ENCODE measurements at places on chromosomes 1 and 21.
A peak's percentile ranks its signal among the peaks of the same experiment; 100 is the strongest.

DNA sequence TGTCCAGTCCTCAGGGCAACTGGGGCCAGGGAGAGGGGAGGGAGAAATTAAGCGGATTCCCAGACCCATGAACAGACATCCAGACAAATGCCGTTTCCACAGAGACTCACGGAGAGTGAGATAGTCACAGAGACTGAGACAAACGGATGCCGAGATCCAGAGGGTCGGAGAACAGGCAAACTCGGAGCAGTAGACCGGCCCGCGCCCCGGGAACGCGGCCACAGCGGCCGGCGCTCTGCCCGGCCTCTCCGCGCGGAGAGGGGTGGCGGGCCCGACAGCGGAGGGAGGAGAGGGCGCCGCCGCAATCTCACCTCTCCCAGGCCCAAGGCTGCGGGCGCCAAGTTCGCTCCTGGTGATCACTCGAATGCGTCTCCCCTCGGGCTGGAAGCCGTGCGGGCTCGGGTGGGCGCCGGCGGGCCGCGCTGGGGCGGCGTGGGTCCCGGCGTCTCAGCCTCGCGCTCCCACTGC, 831 bp upstream of the FOXD2 start:
- peak; percentile 26 for DNase-seq

GRCh38 chr1:172089768-172090510, 248.6 kb downstream of the DNM3 start:
- peak; percentile 49 for DNase-seq

DNA sequence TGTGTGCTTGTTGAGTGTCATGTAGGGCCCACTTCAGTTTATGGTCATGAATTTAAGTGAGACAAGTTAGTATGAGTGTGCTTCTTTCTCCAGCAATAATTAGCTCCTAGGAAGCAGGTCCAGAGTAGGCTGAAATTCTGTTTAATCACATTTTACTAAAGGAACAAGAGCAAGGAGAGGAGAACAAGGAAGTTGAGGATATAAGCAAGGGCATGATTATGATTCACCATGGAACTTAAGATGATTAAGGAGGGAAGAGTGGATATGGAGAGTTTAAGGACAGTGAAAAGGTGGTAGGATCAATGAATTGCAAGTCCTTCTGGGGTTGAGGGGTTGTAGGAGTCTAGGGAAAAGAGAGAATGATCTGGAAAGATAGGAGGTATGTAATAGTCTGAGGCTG, 3.1 kb upstream of the DIPK1A start:
- no peak for DNase-seq

DNA sequence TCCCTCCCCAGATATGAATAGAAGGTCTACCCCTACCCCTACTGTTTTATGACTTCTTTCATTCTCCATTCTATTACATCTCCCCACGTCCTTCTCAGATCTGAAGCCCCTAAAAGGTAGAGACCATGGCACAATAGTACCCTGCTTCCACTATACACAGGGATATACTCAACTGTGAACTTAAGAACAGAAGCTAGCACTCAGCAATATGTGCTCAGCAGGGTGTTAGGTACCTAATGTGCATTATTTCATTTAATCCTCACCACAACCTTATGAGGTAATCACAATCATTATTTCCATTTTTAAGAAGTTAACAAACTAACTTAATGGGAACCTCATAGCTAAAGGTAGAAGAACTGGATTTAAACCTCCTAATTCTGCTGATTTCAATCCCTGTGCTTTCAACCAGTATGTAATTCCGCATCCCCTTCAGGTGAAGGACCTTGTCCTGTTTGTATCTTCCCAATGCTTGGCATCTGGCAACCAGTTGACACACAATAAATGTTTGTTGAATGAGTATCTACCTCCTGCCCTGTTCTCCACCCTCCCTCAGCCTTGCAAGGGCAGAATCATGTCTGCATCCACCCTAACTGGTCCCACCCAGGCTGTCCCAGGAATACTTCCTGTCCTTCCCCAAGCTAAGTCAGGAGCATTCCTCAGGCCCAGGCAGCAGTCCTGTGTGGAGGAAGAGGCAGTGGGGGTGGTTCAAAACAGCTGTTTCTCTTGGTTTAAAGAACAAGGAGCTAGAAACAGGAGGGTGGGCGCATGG, 6.5 kb downstream of the DENND2D start:
- DNase-seq: no peak

GRCh38 chr1:20184481-20184900, 1.4 kb upstream of the UBXN10 start:
- DNase-seq: no peak

DNA sequence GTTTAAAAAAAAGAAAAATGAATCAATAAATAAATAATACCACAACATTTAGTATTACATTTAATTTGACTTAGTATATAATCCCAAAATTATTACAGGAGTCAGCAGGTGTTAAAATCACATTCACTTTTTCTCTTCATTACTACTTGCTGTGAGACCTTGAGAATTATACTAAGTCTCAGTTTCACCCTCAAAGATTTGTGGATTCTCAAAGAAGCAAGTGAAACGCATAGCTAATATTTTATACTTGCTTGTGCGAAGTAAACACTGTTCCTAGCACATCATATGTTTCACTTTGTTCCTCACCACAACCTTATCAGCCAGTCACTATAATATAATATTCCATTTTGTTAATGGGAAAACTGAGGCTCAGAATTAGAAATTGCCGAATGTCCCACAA, 4.0 kb downstream of the CLCA1 start:
- DNase-seq: no peak

DNA sequence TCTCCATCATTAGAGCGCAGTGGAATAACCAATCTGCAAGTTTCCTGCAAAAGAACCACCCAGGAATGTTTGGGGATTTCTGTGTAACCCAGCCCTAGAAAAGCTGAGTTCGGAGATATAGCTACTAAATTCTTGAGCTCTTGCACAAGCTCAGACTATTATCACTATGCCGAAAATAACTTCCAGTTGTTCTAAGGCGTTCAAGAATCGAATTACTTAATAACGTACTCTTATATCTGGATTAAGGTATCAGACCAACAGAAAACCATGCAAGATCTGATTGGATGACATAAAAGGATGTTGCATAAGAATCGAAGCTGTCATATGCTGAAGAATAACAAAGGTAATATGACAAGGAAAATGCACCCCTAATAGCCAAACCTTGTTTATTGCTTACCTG, 7.5 kb upstream of the LAMC2 start:
- DNase-seq: no peak
